EH (cell line): ENCODE measurements at places on chromosomes 7 and 10.

GRCh38 chr10:22765660-22766547, 51.5 kb upstream of the PIP4K2A start:
- DNase-seq = no peak

GRCh38 chr10:74371696-74372095, 220.7 kb downstream of the ADK start:
- peak; percentile 52 for DNase-seq

GRCh38 chr10:124385627-124386185, 33.0 kb downstream of the OAT start:
- DNase-seq = no peak

GRCh38 chr7:85528581-85528980, 341.7 kb upstream of the SEMA3D start:
- no peak for DNase-seq
